Smooth muscle cell of the pulmonary artery (primary cell): ENCODE measurements at places on chromosomes 5 and 9. TPM values are rescaled to one million over a fixed set of nuclear protein-coding genes. Genes with fewer than 3 reads are reported as not detected.

The TAS2R1 gene
- not detected in 2 replicates for total RNA-seq

The MAN1B1 gene
- 153 and 203 TPM in 2 replicates for total RNA-seq

The CATSPER3 gene
- total RNA-seq, result 0.10 and 0.13 TPM in 2 replicates

The FAM153A gene
- total RNA-seq, result 0.10 and 0.20 TPM in 2 replicates

The GRIA1 gene
- 0.23 and 2.4 TPM in 2 replicates for total RNA-seq

The CD72 gene
- total RNA-seq, result 0.46 and 0.78 TPM in 2 replicates
